ENCODE measurements at places on chromosomes 11 and 22.

DNA sequence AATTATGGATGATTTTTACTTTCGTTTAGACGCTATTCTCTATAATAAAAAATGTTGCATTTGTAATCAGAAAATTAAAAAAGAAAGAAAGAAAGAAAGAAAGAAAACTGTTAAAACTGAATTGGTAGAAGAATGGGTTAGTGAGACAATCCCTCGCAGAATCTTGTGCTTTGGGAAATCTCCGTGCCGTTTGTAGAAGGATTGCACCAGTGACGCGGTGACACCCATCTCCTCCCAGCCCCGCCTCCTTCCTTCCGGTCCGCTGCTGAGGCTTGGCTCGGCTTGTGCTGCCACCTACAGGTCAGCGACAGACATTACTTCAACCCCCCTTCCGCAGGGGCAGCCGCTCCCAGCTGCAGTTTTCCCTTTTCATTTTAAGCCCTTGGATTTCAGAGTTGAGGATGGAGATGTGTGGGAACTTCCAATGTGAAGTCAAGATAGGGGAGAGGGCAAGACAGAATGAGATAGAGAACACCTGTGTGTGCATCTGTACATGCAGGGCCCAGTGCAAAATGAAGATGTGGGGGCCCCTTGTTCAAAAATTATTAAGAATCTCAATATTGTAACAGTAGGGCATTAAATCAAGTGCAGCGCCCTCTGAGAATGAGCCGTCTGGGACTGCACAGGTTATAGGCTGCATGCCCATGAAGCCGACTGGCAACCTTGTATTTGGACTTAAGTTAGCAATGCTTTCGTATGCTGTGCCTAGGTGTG lies 41.1 kb downstream of the TST start:
- DNase-seq: peak; percentile 96

DNA sequence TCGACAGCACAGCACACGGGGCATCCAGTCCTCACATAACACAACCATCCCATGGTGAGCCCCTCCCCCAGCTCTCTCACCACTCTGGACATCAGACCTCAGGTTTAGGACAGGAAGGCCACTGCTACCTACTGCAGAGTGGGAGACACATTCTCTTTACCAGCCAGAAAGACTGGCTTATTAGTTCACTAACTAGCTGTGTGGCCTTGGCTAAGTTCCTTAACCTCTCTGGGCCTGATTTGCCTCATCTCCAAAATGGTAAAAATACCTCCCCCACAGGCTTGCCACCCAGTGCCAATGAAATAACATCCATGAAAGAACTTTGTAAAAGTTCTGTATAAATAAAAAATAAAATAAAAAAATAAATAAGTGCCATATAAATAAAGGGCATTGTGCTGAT lies 32.1 kb downstream of the USH1C start:
- no peak for DNase-seq

DNA sequence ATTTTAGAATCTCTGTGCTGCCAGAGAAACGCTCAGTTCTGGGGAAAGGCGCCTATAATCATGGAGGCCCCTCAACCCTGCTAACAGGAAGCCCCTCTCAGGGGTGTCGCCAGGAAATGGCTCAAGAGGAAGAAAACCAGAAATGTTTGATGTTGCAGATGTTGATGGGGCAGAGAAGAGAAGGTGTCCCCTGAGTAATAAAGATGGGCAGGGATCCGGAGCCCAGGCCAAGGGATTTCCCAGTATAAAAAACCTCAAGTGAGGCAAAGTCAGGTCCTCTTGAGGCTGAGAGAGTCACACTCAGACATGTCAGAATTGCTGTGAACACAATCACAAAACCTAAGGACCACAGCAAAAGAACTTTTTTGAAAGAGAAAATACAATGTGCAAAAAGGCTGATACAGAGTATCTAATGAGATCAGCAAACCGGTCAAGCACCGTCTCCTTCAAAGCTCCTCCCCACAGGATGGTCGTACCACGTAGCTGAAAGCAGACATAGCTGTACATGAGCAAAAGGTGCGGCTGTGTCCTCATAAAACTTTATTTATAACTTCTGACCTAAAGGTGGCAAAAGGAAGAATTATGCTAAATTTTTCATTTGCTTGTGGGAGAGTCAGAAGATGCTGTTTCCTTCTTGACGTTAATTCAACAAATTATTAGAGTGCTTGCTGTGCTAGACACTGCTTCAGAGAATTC lies 12.2 kb downstream of the MOV10L1 start:
- no peak for DNase-seq

- DNase-seq: no peak
Measured at GRCh38 chr11:84965484-84965883, 661.7 kb downstream of the DLG2 start.

DNA sequence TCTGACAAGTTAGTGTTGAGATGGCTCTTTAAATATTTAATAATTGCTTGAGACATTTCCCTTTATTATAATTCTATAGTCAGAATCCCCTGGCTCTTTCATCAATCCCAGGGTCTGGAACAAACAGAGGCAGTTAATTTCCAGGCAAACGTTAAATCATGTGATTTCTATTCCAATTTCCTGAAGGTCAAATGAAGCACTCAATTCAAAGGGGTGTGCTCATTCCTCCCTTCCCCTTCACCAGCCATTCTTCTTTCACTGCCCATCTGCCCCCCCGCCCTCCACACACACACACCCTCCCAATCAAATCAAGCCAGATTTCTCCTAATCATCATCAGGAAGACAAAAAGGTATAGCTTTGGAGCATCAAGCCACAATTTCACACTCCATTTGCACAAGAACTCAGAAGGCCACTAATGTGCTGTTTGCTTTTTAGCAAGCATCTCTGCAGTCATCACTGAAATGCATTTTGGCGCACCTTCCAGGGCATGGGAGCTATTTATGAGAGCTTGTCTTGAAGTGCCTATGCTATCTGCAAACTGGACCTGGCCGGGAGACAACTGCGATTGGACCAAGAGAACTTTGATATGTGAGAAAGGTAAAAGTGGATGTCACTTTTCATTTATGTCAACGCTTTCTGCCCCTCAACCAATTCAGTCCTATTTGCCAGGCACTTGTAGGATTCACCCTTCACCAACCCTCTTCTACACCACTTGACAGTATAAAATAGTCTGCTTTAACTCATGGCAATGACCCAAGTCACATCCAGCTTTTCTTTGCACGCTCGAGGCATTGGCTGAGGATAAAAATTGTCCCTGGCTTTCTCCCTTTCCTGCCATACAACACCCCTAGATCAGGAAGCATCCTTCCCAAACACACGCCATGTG lies 315.1 kb upstream of the API5 start:
- no peak for DNase-seq

DNA sequence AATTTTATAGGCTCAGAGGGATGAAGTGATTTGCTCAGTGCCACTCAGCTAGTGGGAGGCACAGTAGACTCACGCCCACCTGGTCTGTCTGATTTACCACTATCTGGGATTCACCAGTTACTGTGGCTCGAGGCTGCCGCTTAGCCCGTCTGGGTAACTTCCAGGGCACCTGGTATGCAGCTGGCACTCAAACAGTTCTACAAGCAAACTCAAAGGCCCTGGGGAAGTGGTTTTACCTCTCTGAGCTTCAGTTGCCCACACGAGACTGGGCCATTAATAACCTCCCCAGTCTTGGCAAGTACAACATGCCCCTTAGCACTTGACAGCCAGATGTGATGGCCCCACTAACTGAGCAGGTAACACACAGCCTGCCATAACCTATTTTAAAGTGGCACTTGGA lies 2.6 kb downstream of the GDPD5 start:
- DNase-seq: no peak

DNA sequence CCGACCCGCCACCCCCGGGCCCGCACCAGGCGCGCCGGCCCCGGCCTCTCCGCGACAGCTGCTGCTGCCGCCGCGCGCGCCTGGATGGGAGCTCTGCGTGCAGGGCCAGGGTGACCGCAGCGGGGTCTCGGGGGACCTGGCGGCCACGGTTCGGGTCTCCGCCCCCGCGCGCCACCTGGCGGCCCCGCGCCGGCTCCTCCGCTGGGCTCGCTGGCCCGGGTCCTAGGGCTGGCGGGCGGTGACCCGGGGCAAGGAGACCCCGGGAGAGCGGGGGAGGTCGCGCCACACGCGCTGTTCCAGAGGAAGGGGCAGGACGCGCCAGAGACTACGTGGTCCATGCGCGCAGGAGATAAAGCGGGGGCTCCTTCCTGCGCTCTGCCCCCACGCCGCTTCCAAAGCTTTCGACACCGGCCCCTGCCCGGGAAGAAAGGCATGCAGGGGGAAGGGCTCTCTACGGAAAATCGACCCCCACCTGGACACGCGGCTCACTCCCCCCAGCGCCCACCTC lies 562 bp downstream of the SHANK2 start:
- DNase-seq: peak; percentile 9

- DNase-seq: no peak
Measured at GRCh38 chr11:125398994-125399640, 96.9 kb downstream of the FEZ1 start.

DNA sequence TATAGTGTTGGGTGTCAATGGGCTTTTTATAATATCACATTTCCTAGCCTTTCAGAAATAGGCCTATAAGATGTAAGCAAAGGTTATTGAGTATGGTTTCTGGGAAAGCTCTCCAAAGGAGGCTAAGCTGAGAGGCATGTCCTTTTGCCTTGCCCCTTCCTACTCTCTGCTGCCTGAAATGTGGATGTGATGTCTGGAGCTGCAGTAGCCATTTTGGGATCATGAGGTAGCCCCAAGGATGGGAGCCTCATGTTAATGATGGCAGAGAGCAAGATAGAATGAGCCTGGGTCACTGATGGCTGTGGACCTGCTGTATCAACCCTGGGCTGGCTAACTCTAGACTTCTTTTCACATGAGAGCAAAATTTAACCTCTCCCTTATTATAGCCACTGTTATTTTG lies 29.0 kb downstream of the RPS6KA4 start:
- DNase-seq: no peak

Data from hematopoietic multipotent progenitor cell treated with erythropoietin and hydrocortisone succinate and interleukin-3 and kit ligand, for 4 days (in vitro differentiated cells).